Body of pancreas (tissue), 4 donors: ENCODE measurements at places on chromosomes 7 and 10. TPM values are rescaled to one million over a fixed set of nuclear protein-coding genes. Genes with fewer than 3 reads are reported as not detected.

ADCYAP1R1 gene
- total RNA-seq: 1.8 TPM

ANKMY2 gene
- 8.6 TPM for total RNA-seq

C10orf62 gene
- total RNA-seq: not detected

ANKRD26 gene
- 12.2 TPM for total RNA-seq

DNA sequence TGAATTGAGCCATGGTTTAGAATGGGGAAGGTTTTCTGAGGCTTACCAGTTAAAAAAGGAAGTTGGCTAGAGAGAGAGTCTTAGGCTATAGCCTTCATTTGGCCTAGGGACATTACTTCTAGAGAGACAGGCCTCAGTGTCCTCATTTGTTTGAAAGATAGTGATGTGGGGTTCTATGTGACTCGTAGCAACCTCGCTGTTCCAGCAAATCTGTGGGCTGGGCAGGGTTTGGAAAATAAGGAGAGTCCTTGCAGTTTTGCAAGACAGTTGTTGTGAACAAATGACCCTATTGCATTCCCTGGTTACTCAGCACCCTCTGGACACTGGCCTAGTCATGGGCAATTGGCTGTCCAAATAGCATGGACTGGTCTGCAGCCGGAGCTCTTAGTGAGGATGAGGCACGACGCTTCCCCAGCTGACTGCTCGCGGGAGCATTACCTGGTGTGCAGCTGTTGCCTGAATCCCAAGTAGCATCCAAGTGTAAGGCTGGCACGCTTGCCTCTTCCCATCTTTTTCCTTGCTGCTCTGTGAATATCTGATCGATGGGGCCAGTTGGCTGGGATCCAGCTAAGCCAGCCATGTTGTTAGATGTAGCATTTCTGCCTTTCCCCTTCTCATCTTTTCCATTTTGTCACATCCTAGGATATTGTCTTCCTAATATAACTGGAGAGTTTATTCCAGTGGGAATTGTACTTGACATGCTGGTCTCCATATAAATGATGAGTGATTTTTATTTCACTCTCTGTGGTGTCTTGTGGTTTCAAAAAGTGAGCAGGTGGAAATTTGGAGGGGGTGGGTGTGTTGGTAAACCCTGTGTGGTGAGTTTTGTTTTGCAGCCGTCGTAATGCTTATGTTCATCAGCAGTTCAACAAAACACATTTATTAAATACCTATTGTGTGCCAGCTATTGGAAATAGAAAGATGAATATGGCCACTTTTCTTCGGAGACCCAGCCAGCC, 99.8 kb downstream of the SND1 start:
- no peaks in the 10 kb centered on the region for H3K36me3 ChIP-seq
- H3K4me3 ChIP-seq: no peak overlapping the region
- H3K27me3 ChIP-seq: no peaks in the 10 kb centered on the region
- H3K4me1 ChIP-seq: peaks cover 21% of the 10 kb centered on the region

DNA sequence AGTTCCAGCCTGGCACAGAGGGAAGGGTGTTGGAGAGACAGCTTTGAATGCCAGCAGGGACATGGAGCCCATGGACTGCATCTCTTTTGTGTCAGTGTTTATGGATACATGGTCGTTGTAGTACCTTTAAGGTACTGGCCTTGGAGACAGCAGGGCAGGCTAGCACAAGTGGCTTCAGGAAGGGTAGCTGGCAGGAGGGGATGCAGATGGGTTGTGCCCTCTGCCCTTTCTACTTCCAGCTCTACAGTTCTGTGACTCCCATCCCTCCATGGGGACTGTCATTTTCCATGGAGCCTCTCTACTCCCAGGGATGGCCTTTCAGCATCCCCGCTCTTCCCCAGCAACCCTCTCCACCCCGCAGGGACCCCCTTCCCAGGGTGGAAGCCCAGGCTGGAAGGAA, 25.1 kb downstream of the POLL start:
- peaks cover 7% of the 10 kb centered on the region for H3K4me1 ChIP-seq
- H3K27ac ChIP-seq: no peak overlapping the region
- peaks cover 9% of the 10 kb centered on the region for H3K27me3 ChIP-seq

DNA sequence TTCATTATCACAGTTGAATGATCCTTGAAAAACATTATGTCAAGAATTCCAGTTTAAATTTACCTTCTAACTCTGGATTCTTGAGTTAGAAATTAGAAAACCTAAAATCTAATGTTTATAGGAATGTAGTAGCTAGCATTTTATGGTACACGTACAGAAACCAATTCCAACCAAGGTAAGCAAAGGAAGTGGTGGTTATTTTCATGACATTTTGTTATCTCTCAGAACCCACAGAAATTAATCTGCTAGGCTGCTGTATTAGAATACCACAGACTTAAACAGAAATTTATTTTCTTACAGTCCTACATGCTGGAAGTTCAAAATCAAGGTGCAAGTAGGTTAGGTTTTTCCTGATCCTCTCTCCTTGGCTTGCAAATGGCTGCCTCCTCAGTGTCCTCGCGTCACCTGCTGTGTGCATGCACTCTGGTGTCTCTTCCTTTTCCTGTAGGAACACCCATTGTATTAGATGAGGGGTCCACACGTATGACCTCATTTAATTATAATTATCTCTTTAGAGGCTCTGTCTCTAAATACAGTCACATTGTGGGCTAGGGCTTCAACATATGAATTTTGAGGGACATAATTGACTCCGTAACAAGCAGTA, 8.5 kb upstream of the CSTF2T start:
- no peaks in the 10 kb centered on the region for H3K27me3 ChIP-seq
- peaks cover 12% of the 10 kb centered on the region for H3K4me1 ChIP-seq
- H3K36me3 ChIP-seq: no peaks in the 10 kb centered on the region
- DNase-seq: no peak

- H3K27ac ChIP-seq: no peak overlapping the region
- H3K4me3 ChIP-seq: no peak overlapping the region
- no peaks in the 10 kb centered on the region for H3K4me1 ChIP-seq
Measured at GRCh38 chr10:101114646-101115045, 16.5 kb upstream of the TLX1 start.

GRCh38 chr7:41573015-41573414, 129.9 kb downstream of the INHBA start:
- no peak overlapping the region for H3K27ac ChIP-seq
- H3K27me3 ChIP-seq: no peaks in the 10 kb centered on the region
- H3K36me3 ChIP-seq: no peaks in the 10 kb centered on the region
- H3K4me3 ChIP-seq: no peak overlapping the region
- H3K4me1 ChIP-seq: no peaks in the 10 kb centered on the region

- H3K27me3 ChIP-seq: no peaks in the 10 kb centered on the region
- no peak overlapping the region for H3K4me3 ChIP-seq
- H3K36me3 ChIP-seq: no peaks in the 10 kb centered on the region
Measured at GRCh38 chr7:41323806-41324205, 379.1 kb downstream of the INHBA start.

GRCh38 chr7:134778941-134779740, at the start of gene CALD1:
Gene CALD1 (plus strand): TSS chr7:134779634. CDS start chr7:134867734, 88,100 bp downstream.
- H3K27ac ChIP-seq: peak within 1 kb of the TSS; percentile 34
- H3K36me3 ChIP-seq: no peaks in the 10 kb centered on the region
- peak; percentile 21 for DNase-seq
- no peaks in the 10 kb centered on the region for H3K27me3 ChIP-seq
- no peaks in the 10 kb centered on the region for H3K4me1 ChIP-seq

- H3K27ac ChIP-seq: peak overlapping the region; percentile 89
- no peaks in the 10 kb centered on the region for H3K36me3 ChIP-seq
- no peaks in the 10 kb centered on the region for H3K27me3 ChIP-seq
- H3K4me3 ChIP-seq: peak overlapping the region; percentile 73
- no peak for DNase-seq
Measured at GRCh38 chr7:876972-877311, 588 bp downstream of the GET4 start.

DNA sequence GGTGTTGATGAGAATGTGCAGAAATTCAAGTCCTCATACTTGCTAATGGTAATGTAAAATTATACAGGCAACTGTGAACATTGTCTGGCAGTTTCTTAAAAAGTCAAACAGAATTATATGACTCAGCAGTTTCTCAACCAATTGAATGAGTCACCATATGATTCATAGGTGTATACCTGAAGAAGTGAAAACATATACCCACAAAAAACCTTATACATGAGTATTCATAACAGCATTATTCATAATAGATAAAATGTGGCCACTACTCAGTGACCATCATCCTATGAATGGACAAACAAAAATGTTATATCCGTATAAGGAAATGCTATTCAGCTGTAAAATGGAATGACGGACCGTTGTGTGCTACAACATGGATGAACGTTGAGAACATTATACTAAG, 253.5 kb downstream of the MALRD1 start:
- H3K4me3 ChIP-seq: no peak overlapping the region
- H3K36me3 ChIP-seq: no peaks in the 10 kb centered on the region
- no peak overlapping the region for H3K27ac ChIP-seq
- DNase-seq: no peak
- no peaks in the 10 kb centered on the region for H3K27me3 ChIP-seq
